ENCODE measurements at places on chromosomes 3 and 15.
A peak's percentile ranks its signal among the peaks of the same experiment; 100 is the strongest.

DNA sequence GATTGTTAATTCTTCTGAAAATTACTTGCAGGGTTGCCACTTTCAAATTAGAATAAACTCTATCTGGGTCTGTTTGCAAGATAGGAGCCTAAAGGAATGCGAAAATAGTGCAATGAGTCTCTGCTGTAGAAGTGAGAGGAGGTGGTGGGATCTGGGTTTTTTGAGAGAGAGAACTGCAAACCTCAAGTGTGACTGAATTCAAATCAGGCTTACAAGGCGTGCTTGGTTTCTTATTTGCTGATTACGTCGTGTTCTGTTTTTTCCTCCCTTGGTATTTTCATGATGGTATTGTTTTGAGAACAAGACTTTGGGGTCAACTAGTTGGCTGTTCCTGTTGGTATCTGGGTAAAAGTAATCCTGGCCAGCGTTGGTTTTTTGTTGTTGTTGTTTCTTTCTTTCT lies 490.9 kb upstream of the CFAP20DC start:
- DNase-seq = no peak

DNA sequence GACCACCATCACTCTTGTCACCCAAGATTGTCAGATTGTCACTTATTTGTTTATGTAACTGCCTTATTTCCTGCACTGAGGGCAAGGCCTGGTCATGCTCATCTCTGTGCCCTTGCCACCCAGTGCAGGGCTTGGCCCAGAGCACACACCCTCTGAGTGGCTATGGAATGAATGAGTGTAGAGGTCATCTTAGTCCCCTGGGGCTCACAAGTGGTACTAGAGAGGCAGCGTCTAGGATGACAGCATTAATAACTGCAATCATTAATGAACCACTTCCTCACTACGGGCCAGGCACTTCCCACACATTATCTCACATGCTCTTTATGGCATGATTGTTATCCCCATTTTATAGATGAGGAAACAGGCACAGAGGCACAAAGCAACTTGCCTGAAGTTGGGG lies 117.0 kb downstream of the SMAD6 start:
- DNase-seq = no peak

DNA sequence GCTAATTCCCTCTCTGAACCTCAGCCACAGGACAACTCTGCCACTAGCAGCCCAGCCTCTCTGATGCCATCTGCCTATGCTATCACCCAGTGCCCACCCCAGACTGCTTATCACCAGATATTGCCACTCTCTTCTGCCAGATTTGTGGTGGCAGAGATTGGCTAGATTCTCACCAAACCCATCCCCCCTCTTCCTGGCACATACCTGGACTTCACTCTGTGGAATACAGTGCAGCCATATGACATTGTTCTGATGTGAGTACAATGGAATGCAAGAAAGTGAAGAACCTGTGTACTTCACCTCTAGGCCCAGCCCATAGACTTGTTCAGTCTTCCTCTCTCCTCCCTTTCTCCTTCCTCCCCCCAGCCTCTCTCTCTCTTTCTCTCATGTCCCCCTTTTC lies 46.9 kb upstream of the NTRK3 start:
- no peak for DNase-seq

DNA sequence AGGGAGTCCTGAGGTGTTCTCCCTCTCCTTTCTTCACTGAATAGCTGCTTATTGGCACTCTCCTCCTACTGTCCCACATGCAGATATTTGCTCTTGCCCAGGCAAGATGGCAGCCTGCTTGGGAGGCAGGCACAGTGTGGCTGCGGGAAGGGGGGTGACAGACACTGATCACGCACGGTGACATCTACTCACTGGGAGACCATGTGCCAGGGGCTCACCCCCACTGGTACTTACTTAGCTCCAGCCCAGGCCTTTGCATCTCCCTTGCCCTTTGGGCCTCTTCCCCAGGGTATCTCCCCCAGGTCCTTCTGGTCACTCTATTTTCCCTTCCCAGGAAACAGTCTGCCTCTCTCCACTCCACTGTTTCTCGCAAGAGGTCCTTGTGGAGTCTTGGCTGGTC lies 6.4 kb downstream of the PLA2G4E start:
- DNase-seq = no peak

GRCh38 chr15:28919201-28919635 lies 33.4 kb downstream of the APBA2 start:
- DNase-seq = no peak

DNA sequence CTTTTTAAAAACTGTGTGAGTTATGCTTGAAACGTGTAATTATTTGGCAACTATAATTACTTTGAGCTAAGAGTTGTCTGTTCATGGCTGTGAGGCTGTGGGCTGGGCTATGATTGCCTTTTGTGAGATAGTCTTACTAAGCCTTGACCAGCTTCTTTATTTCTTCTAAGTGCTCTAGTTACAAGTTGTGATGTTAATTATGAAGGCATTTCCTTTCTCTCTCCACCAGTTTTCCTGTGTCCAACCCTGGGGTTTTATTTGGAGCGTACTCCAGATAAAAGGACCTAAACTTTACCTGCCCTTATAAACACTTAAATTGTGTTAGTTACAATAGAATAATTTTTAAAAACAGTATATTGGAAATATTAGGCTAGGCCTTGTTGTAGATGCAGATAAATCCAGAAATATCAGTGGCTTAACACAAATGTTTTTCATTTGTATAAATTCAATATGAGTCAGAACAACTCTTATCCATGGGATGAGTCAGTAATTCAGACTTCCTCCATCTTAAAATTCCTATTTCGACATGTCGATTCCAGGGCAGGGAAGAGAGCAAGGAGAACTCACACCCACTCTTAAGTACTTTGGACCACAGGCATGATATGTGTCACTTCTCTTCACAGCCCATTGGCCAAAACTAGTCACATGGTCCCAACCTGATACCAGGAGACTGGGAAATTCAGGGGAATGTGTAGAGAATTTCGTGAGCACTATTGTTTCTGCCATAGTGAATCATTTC lies 17.0 kb downstream of the TMEM62 start:
- peak; percentile 92 for DNase-seq

GRCh38 chr3:139808201-139808600 lies 126.8 kb upstream of the CLSTN2 start:
- DNase-seq = no peak

GRCh38 chr15:23022156-23022555 lies 17.2 kb downstream of the TUBGCP5 start:
- no peak for DNase-seq

- no peak for DNase-seq
These were observed 1.3 kb downstream of the ADAM10 start for GRCh38 chr15:58748040-58748851.

DNA sequence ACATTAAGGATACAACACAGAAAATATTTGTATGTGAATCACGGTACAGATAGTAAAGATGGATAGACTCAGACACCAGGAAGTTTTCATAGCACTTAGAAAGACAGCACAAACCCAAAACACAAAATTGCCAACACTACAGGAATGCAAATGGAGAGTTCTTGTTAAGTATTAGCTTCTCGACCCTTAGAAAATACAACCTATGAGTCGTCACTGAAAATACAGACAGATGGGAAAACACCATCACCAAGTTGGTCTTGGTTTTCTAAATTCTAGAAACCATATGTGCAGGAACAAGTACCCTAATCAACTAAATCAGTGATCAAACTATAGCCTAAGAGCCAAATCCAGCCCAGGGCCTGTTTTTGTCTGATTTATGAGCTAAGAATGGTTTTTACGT lies 50.7 kb downstream of the PEAK1 start:
- DNase-seq = no peak

DNA sequence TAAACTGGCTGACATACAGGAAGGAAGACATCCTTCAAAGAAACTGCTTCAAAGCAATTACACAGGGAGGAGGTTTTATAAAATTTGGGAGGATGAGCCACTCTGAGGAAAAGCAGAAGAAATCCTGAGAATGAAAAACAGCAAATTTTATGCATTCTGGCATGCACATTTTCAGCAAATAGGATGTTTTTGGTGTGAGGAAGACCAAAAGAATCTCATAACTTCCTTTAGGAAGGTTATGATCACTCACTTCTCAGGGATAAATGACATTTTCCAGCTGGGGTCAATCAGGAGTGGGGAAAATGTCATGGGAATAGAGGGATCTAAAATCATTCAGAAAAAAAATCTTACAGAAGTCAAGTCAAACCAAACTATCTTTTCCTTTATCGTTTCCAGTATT lies 371.7 kb upstream of the CNTN6 start:
- DNase-seq = no peak

DNA sequence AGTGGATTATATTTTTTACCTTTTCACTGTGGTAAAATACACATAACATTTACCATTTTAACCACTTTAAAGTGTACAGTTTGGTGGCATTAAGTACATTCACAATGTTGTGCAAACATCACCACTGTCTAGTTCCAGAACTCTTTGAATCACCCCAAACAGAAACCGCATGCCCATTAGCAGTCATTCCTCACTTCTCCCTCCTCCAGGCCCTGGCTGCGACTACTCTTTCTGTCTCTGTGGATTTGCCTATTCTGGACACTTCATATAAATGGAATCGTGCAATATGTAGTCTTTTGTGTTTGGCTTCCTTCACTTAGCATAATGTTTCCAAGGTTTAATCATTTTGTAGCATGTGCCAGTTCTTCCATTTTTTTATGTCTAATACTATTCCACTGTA lies 409.8 kb downstream of the NTRK3 start:
- DNase-seq = no peak

- no peak for DNase-seq
These were observed 8.7 kb downstream of the ZBTB47 start for GRCh38 chr3:42662037-42662812.

DNA sequence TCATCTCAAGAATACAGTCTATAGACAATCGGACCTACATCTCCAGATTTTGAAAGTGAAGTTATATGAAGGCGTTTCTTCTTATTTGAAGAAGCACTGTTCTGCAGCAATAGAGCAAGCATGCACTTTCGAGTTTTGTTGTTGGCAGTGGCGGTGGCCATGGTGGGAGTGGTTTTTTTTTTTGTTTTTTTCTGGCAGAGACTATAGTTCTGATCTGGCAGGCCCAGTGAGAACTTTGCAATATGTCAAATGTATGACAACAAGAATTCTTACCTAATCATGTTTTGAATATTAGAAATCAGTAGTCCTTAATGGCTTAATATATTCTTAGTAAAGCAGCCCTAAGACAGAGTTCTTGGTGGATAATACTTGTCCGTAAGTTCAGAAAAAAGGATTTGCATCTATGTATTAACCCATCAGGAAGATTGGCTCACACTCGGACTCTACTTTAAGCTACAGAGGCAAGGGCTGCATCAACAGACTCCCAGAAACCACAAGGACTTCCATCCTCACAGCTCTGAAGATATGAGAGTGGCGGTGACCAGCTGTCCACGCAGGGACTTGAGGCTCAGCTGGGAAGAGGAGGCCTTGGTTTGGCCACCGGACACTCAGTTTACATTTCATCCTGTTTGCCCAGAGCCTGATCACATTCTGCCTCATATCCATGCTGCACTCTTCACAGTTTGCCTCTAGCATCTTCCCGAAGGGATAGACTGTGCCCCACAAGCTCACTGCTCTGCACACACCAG lies 124.1 kb upstream of the THBS1 start:
- no peak for DNase-seq

- DNase-seq = no peak
These were observed 247.2 kb downstream of the ZIC4 start for GRCh38 chr3:147159141-147159540.

GRCh38 chr3:189337673-189338091 lies 165.9 kb downstream of the TPRG1 start:
- no peak for DNase-seq

- DNase-seq = no peak
These were observed 379.0 kb upstream of the SGO1 start for GRCh38 chr3:20564966-20565365.

- no peak for DNase-seq
These were observed 652.0 kb upstream of the NECTIN3 start for GRCh38 chr3:110419601-110420000.

DNA sequence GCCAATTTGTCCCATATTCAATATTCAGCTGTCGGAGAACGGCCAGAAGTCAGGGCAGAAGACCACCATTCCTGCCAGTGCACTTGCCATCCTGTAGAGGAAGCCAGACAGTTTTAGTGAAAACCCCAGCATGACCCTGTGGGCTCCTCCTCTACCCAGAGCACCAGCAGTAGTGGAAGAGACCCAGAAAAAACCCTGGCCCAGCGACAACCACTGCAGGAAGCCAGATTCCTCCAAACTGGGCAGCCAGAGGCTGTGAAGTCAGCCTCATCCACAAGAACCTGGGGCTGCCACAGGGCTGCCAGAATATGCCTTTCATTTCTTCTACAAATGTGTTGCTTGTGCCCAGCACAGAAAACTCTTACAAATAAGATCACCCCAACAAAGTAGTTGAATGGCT lies 67.3 kb downstream of the HMCES start:
- DNase-seq = no peak

GRCh38 chr3:188633206-188633605 lies 479.2 kb downstream of the LPP start:
- no peak for DNase-seq

DNA sequence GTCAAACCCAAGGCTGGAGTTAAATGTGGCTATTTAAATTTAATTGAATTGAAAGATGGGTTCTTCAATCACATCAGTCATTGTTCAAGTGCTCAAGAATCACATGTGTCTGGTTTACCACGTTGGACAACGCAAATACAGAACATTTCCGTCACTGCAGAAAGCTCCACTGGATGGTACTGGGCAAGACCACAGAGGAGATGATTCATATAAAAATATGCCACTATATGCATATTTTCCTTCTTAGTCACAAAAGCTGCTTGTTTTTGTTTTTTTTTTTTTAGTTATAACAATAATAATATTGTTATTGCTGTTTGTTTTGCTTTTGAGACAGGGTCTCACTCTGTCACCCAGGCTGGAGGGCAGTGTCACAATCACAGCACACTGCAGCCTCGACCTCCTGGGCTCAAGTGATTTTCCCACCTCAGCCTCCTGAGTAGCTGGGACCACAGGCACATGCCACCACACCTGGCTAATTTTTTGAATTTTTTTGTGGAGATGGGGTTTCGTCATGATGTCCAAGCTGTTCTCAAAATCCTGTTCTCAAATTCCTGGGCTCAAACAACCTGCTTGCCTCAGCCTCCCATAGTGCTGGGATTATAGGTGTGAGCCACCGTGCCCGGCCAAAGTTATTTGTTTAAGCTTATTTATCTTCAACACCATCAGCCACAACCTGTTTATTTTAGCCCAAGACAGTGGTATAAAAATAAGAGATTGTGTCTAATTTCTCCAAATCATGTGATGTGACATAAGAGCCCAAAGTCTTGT lies 19.4 kb downstream of the RTP3 start:
- DNase-seq = no peak
